ENCODE measurements at places on chromosomes 1 and 21. TPM values are rescaled to one million over a fixed set of nuclear protein-coding genes. Genes with fewer than 3 reads are reported as not detected.

DNA sequence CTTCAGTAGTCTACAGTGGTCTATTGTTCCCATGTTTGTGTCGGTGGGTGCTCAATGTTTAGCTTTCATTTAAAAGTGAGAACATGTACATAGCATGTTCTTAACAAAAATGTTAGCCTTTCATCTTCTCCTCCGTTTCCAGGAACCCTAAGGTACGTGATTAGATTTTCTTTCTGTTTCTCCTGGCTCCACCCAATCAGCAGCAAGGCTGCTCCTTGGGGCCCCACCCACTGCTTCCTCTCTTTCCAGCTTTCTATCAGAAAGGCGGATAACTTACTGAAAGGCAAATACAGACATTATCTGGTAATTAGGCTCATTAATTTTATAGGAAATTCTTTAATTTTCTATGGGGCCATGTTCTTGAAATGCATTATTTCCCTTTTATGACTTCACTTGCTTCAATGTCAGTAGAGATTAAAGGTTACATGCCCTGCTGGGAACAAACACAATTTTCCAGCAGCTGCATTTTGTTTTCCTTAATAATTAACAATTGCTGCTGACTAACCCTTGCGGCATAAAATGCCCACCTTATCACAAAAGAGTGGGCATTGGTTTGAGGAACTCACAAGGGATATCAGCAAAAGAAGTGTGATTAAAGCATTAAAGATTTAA is 324.9 kb upstream of the SNX7 start:
- no peaks in the 10 kb centered on the region for H3K36me3 ChIP-seq
- DNase-seq: no peak
- H3K27me3 ChIP-seq: no peaks in the 10 kb centered on the region
- no peak overlapping the region for H3K27ac ChIP-seq
- H3K4me1 ChIP-seq: no peaks in the 10 kb centered on the region
- H3K4me3 ChIP-seq: no peak overlapping the region

DNA sequence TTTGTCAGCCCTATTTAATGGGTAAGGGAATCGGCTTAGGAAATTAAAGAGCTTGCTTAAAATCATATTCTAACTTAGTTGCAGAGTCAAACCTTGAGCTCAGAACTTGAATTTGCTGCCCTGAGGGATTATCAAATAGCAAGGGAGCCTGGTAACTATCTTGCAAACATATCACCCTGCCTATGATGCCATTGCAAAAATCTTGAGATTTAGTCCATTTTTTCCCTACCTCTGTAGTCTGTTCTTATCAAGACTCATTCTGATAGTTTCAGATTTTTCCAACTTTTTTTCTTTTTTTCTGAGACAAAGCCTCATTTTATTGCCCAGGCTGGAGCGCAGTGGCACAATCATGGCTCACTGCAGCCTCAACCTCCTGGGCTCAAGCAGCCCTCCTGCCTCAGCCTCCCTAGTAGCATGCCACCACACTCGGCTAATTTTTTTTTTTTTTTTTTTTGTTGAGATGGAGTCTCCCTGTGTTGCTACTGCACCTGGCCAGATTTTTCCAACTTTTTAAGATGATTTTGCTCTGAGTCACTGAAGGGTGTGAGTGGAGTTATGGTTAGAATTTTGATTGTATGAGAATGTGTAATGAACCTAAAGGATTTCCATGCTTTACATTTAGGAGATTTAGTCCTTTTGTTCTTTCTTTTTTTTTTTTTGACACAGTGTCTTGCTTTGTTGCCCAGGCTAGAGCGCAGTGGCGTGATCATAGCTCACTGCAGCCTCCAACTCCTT is 12.2 kb downstream of the SARS1 start:
- H3K27me3 ChIP-seq: no peaks in the 10 kb centered on the region
- H3K36me3 ChIP-seq: peaks cover 46% of the 10 kb centered on the region
- H3K4me3 ChIP-seq: no peak overlapping the region
- H3K4me1 ChIP-seq: no peaks in the 10 kb centered on the region

DNA sequence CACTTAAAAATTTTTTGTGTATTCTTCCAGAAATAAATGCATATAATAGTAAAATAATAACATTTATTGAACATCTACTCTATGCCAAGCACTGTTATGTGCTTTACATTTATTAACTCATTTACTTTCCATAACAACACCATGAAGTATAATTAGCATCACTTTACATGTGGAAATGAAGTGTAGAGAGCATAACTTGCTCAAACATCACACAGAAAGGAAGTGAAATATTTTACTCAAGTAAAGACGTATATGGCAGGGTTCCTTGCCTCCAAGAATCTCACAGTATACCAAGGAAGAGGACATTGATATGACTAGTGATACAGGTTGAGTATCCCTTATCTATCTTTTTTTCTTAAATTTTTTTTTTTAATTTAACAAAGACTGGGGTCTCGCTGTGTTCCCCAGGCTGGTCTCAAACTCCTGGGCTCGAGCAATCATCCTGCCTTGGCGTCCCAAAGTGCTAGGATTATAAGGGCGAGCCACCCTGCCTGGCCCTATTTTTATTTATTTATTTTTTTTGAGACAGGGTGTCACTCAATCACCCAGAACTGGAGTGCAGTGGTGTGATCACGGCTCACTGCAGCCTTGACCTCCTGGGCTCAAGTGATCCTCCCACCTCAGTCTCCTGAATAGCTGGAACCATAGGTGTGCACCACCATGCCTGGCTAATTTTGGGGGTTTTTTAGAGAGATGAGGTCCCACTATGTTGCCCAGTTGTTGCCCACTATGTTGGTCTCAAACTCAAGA is 7.7 kb upstream of the CLIC4 start:
- no peaks in the 10 kb centered on the region for H3K27me3 ChIP-seq
- H3K4me3 ChIP-seq: no peak overlapping the region
- H3K27ac ChIP-seq: no peak overlapping the region
- no peaks in the 10 kb centered on the region for H3K36me3 ChIP-seq

DNA sequence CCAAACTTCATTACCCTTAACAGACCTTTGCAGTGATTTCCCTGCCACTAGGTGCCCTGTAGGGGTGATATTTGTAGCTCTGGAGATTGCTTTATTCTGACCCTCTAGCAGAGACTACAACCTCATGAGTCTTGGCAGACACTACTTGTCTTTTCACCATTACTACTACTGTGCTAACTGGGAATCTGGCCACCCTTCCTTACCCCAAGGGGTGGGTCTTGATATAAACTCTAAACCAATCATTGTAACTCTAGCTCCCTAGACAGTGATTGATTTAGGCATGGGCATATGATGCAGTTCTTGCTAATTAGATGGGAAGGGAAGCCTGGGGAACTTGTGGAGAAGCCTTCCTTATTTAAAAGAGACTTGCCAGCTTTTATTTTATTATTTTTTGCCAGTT is 3.9 kb downstream of the KPNA6 start:
- H3K4me1 ChIP-seq: peaks cover 7% of the 10 kb centered on the region
- H3K27me3 ChIP-seq: no peaks in the 10 kb centered on the region
- H3K4me3 ChIP-seq: no peak overlapping the region
- H3K27ac ChIP-seq: no peak overlapping the region
- no peaks in the 10 kb centered on the region for H3K36me3 ChIP-seq

GRCh38 chr1:150409504-150410362 is 45.8 kb downstream of the RPRD2 start:
- H3K27ac ChIP-seq: no peak overlapping the region
- no peak for DNase-seq
- no peaks in the 10 kb centered on the region for H3K27me3 ChIP-seq
- no peaks in the 10 kb centered on the region for H3K36me3 ChIP-seq

GRCh38 chr1:224245188-224245587 is 62.1 kb downstream of the DEGS1 start:
- peak; percentile 67 for DNase-seq
- no peaks in the 10 kb centered on the region for H3K4me1 ChIP-seq
- peaks cover 37% of the 10 kb centered on the region for H3K36me3 ChIP-seq
- H3K27me3 ChIP-seq: no peaks in the 10 kb centered on the region
- no peak overlapping the region for H3K4me3 ChIP-seq

GRCh38 chr1:226656201-226656600 is 82.9 kb downstream of the ITPKB start:
- peak overlapping the region; percentile 77 for H3K27ac ChIP-seq
- H3K4me1 ChIP-seq: peaks cover 63% of the 10 kb centered on the region
- H3K4me3 ChIP-seq: no peak overlapping the region

GRCh38 chr1:6922096-6922931 is 137.1 kb downstream of the CAMTA1 start:
- no peaks in the 10 kb centered on the region for H3K27me3 ChIP-seq
- peak overlapping the region; percentile 39 for H3K27ac ChIP-seq
- no peak overlapping the region for H3K4me3 ChIP-seq
- no peaks in the 10 kb centered on the region for H3K36me3 ChIP-seq
- peaks cover 32% of the 10 kb centered on the region for H3K4me1 ChIP-seq
- peak; percentile 91 for DNase-seq

- no peaks in the 10 kb centered on the region for H3K27me3 ChIP-seq
- no peaks in the 10 kb centered on the region for H3K36me3 ChIP-seq
- no peak overlapping the region for H3K27ac ChIP-seq
- H3K4me1 ChIP-seq: no peaks in the 10 kb centered on the region
- DNase-seq: no peak
- H3K4me3 ChIP-seq: no peak overlapping the region
Observed at GRCh38 chr1:20080441-20081352, 10.7 kb downstream of the PLA2G5 start.

Gene SLC1A7
- total RNA-seq: not detected

Gene IL20
- total RNA-seq: not detected

All from ascending aorta (tissue), 2 donors.